Motor neuron (in vitro differentiated cells): ENCODE measurements at places on chromosomes 7 and 10. TPM values are rescaled to one million over a fixed set of nuclear protein-coding genes. Genes with fewer than 3 reads are reported as not detected.

GRCh38 chr7:98294798-98295382, 13.4 kb downstream of the BRI3 start:
- ATAC-seq, result peak; percentile 86

COL26A1 gene
- 50.5 and 53.6 TPM in 2 replicates for total RNA-seq

- ATAC-seq, result no peak
Observed at GRCh38 chr7:47293884-47294555, 287.9 kb downstream of the TNS3 start.

GTF2IRD1 gene
- total RNA-seq, result 25.2 and 35.0 TPM in 2 replicates

DNA sequence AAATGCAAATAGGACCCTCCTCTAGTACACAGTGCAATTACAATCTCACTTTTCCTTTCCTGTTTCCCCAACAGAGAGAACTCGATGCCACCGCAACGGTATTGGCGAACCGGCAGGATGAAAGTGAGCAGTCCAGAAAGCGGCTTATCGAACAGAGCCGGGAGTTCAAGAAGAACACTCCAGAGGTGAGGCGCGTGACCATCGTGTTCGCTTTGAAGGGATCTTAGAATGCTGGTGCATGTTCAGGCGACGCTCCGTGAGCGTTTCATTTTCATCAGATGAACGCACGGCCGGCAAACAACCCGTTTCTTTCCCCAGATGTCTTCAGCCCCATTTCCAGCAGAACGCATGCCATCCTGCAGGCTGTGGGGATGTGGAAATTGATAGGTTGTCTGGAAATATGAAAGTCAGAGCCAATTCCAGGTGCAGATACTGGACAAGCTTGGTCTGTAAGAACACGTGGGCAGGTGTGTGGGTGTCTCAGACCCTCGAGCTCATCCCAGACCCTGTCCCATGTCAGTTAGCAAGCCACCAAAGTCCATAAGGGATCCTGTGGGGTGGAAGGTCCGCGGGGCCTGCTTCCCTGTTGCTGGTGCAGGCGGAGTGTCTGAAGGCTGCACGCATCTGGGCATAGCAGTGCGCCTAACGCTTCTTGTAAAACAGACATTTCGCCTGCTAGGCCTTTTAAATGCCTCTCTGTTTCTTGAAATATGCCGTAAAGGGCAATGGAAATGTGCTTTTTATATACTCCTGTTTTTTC, 98.8 kb downstream of the CUX1 start:
- ATAC-seq, result no peak

GDI2 gene
- 197 and 200 TPM in 2 replicates for total RNA-seq

NME8 gene
- 0.73 TPM in 1 of 2 replicates, not detected in the other for total RNA-seq

DNA sequence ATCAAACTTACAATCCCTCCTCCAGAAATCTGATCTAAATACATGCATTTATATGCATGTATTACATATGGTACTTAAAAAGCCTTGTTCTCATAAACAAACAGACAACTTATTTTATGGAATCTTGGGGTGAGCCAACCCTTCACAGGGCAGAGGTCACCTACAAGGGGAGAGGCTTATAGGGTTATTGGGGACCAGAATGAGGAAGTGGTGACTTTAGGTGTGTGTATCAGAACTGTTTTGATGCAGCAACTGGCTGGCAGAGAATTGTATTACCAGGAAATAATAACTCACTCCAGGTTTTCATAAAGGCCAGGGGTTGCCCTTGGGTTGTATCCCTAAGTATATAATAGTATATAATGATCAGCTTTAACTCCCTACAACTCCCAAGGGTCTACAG, 91.1 kb downstream of the SVIL start:
- ATAC-seq, result no peak

DNA sequence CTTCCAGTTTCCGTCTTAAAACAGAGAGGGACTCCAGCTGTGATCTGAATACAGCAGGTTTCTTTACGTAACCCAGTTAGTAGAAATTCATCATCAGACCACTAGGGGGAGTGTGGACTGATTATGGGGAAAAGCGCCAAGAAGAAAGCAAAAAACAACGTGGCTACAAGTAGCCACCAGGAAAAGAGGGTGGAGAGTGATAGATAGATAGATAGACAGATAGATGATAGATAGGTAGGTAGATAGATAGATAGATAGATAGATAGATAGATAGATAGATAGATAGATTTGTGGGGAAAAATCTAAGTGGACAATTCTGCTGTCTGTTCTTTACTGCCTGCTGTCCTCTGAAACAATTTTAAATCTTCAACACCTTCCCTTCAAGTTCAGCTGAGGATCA, 12.7 kb upstream of the AKR1B10 start:
- no peak for ATAC-seq

DNA sequence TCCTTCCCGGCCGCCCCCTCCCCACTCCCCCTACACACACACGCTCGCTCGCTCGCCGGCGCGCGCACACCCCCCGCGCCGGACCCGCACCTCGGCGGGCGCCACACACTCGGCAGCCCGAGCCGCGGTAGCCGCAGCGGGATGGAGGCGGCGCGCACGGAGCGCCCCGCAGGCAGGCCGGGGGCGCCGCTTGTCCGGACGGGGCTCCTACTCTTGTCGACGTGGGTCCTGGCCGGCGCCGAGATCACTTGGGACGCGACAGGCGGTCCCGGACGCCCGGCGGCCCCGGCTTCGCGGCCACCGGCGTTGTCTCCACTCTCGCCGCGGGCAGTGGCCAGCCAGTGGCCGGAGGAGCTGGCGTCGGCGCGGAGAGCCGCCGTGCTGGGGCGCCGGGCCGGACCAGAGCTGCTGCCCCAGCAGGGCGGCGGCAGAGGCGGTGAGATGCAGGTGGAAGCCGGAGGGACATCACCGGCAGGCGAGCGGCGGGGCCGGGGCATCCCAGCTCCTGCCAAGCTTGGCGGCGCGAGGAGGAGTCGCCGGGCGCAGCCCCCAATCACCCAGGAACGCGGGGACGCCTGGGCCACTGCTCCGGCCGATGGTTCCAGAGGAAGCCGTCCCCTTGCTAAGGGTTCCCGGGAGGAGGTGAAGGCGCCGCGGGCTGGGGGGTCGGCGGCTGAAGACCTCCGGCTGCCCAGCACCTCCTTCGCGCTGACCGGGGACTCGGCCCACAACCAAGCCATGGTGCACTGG, at the start of gene SORCS3:
TSS of gene SORCS3 (plus strand) at position 104 of the 750 bp plus-strand sequence.
- ATAC-seq, result peak; percentile 36

- ATAC-seq, result peak; percentile 42
Observed at GRCh38 chr7:56079450-56080185, 13.1 kb downstream of the PHKG1 start.

GRCh38 chr10:44293842-44294241, 91.1 kb downstream of the CXCL12 start:
- no peak for ATAC-seq
